ENCODE measurements at places on chromosomes 2 and 18.

- DNase-seq: no peak
Measured at GRCh38 chr2:23677836-23678235, 249.1 kb downstream of the ATAD2B start.

GRCh38 chr18:9616049-9616448 is 1.7 kb upstream of the PPP4R1 start:
- no peak for DNase-seq

GRCh38 chr2:201448701-201449100 is 2.6 kb downstream of the TRAK2 start:
- DNase-seq: no peak

DNA sequence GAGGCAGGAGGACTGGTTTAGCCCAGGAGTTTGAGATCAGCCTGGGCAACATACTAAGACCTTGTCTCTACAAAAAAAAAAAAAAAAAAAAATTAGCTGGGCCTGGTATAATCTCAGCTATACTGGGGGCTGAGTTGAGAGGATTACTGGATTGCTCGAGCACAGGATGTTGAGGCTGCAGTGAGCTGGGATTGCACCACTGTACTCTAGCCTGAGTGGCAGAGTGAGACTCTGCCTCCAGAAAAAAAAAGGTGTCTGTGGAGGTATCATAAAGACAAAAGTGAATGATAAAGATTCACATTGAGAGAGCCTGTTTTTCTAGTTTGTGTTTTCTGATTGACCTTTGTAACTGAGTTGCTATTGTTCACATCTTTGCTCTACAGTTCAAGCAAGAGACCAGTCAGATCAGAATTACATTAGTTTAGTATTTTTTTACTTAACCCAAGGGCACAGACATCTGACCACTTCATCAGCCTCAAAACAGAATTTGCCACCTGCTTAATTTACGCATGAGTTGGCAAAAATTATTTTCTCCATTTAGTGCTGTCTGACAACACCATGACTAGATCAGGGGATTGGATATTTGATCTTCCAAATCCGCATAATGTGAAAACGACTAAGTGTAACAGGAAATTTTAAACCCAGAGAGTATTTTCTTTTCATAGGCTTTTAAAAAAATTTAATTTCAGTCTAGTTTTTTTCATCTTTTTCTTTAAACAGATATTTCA is 271.0 kb downstream of the TGIF1 start:
- no peak for DNase-seq

DNA sequence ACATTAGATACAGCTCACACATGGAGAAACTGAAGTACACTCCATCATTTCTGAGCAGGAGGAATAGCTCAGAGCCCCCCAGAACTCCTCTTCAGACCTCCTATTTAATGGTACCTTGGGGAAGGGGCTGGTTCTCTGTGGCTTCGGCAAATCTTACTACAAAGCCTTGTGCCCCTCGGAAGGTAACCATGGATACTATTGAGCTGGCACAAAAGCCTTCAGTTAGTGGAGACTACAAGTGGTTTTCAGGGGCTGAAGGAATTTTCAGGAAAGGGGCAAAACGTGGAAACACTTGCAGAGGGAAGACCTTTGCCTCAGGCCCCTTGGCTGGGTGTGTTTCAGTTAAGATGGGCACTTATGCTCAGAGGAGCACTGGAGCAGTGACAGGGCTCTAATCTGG is 1.1 kb upstream of the FAM237A start:
- no peak for DNase-seq

- DNase-seq: no peak
Measured at GRCh38 chr2:6083136-6083535, 391.0 kb downstream of the SOX11 start.

DNA sequence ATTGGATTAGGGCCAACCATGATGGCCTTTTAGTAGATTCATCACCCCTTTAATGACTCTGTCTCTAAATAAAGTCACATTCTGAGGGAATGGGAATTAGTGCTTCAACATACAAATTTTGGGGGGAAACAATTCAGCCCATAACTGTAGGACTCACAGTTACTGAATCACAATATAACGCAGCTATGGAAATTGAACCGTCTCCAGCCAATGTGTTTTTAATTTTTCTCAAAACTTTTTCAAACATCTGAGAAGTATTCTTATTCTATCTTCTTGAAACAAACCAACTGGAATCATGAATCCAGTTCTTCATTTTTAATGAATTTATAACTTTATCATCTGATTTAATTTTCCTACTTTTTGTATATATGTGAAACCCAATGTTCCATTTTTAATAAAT is 373.1 kb upstream of the SYT4 start:
- no peak for DNase-seq

DNA sequence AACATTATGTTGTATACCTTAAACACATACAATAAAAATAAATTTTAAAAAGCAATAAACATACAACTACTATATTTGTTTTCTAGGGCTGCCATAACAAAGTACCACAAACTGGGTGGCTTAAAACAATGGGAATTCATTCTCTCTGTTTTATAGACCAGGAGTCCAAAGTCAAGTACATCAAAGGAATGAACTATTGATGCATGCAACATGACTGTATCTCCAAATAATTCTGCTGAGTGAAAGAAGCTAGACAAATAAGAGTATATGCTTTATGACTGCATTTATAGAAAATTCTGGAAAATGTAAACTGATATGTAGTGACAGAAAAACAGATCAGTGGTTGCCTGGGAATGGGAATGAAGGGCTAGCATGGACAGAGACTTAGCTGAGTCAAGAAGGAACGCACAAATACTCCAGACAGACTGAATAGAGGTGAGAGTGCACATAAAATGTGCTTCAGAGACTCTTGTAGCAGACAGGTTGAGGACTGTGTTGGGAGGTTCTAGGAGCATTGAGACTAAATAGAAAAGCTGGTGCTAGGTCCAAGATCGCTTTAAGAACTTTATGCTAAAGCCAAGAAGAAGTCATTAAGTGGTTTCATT is 11.0 kb upstream of the PLA2R1 start:
- DNase-seq: no peak

GRCh38 chr2:236662231-236663185 is 92.9 kb downstream of the ACKR3 start:
- DNase-seq: no peak
